ENCODE measurements at places on chromosomes 7 and 10.
A peak's percentile ranks its signal among the peaks of the same experiment; 100 is the strongest.

- no peak overlapping the region for H3K27ac ChIP-seq
- H3K4me1 ChIP-seq, result peaks cover 23% of the 10 kb centered on the region
- H3K4me3 ChIP-seq, result no peak overlapping the region
- DNase-seq, result no peak
- no peaks in the 10 kb centered on the region for H3K27me3 ChIP-seq
Measured at GRCh38 chr7:45193828-45194227, 36.2 kb downstream of the RAMP3 start.

DNA sequence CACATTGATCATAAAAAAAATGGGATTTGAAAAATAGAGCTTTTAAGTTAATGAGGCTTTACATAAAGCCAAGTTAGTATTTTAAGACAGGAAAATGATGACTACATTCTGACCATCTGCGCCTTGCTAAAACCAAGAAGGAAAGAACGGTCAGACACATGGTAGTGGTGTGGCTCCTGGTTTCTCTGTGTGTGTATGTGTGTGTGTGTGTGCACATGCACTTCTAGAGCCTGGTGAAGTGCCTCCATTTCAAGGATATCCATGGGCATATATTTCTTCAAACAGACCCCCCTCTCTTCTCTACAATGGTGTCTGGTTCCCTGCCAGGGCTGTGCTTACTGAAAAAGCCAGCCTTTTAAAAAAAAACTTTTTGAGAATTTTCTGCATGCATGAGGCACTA is 80.9 kb downstream of the FRMPD2 start:
- DNase-seq, result no peak
- H3K27me3 ChIP-seq, result no peaks in the 10 kb centered on the region
- no peaks in the 10 kb centered on the region for H3K36me3 ChIP-seq
- no peak overlapping the region for H3K27ac ChIP-seq

DNA sequence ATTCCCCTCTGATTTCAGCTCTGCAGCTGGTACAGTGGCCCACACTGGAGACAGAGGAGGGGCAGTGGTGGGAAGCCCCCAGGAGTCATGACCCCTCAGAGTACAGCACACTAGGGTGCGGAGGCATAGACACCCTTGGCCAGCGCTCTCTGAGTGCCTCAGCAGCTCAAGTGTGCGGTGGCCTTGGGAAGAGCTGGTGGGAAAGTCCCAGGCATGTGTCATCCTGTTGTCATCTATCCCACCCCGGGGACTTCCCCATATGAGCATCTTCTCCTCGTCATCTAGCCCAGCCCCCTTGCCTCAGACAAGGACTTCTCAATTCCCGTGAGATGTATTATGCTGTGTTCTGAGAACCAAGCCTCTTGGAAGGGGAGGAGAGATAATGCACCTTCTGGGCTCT is 15.6 kb upstream of the PPIF start:
- no peak for DNase-seq
- H3K4me1 ChIP-seq, result no peaks in the 10 kb centered on the region
- H3K36me3 ChIP-seq, result no peaks in the 10 kb centered on the region
- no peak overlapping the region for H3K4me3 ChIP-seq
- H3K27me3 ChIP-seq, result no peaks in the 10 kb centered on the region

DNA sequence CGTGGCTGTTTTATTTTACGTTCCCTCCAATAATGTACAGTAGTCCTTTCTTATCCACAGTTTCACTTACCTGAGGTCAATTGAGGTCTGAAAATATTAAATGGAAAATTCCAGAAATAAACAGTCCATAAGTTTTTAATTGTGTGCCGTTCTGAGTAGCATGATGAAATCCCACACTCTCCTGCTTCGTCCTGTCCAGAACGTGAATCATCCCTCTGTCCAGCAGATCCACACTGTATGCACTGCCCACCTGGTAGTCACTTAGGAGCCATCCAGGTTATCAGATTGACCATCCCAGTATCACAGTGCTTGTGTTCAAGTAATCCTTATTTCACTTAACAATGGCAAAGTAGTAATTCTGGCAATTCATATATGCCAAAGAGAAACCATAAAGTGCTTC is 46.3 kb downstream of the STARD3NL start:
- DNase-seq, result no peak
- H3K36me3 ChIP-seq, result peaks cover 20% of the 10 kb centered on the region
- H3K27ac ChIP-seq, result no peak overlapping the region
- H3K4me3 ChIP-seq, result no peak overlapping the region

GRCh38 chr7:100874300-100874576 is 665 bp upstream of the SRRT start:
- H3K27me3 ChIP-seq, result no peaks in the 10 kb centered on the region
- peak overlapping the region; percentile 92 for H3K27ac ChIP-seq
- peak overlapping the region; percentile 88 for H3K4me3 ChIP-seq
- H3K4me1 ChIP-seq, result peaks cover 45% of the 10 kb centered on the region

DNA sequence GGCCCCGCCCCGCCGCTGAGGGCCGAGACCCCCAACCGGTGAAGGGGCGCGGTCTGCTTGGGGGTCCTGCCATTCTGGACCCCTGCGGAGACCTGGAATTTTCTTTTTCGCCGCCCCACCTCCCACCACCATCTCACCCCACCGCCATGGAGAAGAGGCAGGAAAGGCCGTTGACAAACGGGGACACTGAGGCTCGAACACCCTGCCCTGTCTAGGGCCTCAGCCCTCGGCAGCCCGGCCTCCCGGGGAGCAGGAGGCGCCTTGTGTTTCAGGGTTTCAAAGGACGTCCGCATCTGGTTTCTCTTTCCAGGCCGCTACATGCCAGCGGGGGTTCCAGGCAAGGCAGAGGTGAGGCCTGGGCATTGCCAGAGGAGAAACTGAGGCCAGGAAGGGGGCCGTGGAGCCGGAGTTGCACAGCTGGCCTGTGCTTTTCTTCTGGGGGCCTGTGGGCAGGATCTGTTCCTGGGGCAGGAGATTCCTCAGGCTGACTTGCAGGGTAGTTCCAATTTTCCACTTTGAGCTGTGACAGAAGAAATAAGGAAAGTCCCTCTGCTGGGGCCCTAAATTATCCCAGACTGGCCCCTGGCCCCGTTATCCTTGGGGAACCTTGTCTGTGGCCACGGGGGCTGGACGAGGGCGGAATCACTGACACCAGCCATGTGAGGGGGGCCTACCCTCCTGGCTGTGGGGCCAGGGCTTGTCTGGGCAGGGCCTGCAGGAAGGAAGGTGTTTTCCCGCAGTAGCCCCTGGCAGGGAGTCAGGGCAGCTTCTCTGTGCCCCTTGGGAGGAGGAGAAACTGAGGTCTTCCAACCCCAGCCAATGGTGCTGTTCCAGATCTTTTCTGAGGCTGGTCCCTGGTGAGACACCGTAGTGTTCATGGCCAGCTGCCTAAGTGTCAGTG is 900 bp upstream of the MICALL2 start:
- no peaks in the 10 kb centered on the region for H3K27me3 ChIP-seq
- peak overlapping the region; percentile 66 for H3K27ac ChIP-seq
- no peaks in the 10 kb centered on the region for H3K36me3 ChIP-seq

- peaks cover 36% of the 10 kb centered on the region for H3K4me1 ChIP-seq
- no peak for DNase-seq
- no peak overlapping the region for H3K27ac ChIP-seq
- peak overlapping the region; percentile 95 for H3K4me3 ChIP-seq
Measured at GRCh38 chr7:30596014-30596641, 1.4 kb downstream of the GARS1 start.

DNA sequence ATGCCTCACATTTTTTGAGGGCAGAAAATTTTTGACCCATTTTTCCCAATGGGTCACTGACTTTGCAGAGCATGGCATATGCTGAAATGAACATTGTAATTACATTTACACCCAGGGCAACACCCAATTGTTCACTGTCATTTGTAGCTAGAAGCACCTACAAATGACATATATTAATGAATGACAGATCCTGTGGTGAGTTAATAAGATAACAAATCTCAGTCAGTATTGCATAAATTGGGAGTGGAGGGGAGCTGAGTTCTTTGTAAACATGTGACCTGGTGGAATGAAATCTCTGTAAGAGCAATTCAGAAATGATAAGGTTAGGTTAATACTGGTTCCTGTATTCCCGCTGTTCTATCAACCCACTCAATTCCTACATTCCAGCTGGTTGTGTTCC is 255.1 kb upstream of the LRRN3 start:
- H3K4me1 ChIP-seq, result peaks cover 6% of the 10 kb centered on the region
- H3K36me3 ChIP-seq, result no peaks in the 10 kb centered on the region
- H3K4me3 ChIP-seq, result no peak overlapping the region
- no peaks in the 10 kb centered on the region for H3K27me3 ChIP-seq

GRCh38 chr7:6221340-6222319 is 50.8 kb downstream of the CYTH3 start:
- H3K4me1 ChIP-seq, result peaks cover 65% of the 10 kb centered on the region
- no peaks in the 10 kb centered on the region for H3K36me3 ChIP-seq
- H3K27me3 ChIP-seq, result no peaks in the 10 kb centered on the region
- peak overlapping the region; percentile 34 for H3K27ac ChIP-seq

DNA sequence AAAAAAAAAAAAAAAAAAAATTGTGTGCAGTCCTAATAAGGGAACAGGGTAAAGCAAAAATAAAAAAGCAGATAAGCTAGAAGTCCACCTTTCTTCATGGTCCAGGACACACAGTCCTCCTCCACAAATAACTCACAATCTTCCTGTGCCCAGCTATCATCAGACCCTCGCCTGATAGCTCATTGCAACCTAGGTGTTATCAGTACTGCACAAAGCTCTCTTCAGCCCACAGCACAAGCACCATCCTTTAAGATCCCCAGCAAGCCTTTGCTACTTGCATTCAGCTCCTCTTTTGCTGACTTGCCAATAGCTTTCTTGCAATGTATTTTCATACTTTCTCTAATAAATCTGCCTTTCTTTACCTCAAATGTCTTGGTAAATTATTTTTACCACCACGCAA is 5.0 kb downstream of the NDUFA5 start:
- no peak for DNase-seq
- no peaks in the 10 kb centered on the region for H3K27me3 ChIP-seq
- peaks cover 52% of the 10 kb centered on the region for H3K36me3 ChIP-seq
- peaks cover 46% of the 10 kb centered on the region for H3K4me1 ChIP-seq

DNA sequence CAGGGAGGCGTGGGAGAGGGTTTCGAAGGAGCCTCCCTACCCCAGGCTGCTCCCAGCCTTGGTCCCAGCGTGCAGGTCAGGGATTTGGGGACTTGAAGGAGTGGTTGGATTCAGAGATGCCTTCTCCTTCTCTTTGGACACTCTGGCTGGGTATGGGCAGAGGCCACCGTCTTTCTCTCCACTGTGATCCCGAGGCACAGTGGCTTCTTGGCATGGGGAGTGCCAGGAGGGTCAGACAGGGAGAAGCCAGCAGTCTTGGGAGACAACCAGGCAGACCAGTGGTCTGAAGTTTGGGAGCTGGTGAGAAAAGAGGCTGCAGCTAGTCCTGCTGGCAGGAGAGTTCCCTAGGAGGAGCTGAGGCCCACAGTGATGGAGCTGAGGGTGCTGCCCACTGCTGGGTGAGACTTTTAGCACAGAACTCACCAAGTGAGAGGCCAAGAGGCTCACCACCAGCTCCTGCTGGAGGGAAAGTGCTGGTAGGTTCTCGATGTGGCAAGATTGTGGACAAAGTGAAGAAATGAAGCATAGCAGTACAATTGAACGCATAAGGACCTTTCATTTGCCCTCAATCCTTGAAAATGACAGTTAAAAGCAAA is 35.2 kb upstream of the WDFY4 start:
- no peak overlapping the region for H3K4me3 ChIP-seq
- no peaks in the 10 kb centered on the region for H3K4me1 ChIP-seq
- H3K36me3 ChIP-seq, result no peaks in the 10 kb centered on the region
- no peak for DNase-seq

DNA sequence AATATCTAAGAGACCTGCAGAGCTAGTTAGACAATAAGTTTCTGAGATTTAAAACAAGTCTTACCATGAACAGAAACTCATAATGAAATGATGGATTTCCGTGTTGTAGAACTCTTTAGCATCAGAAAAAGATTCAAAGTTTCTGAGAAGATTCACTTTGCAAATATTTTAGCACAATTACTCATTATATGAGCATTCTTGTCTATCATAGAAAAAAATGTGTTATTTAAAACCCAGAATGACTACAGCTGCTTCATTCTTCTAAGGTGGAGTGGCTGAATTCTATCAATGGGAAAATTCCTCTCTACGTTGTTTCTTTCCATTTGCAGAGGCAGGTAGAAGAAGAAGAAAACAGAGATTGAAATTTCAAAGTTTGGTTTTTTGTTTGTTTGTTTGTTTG is 21.0 kb upstream of the RALA start:
- no peak overlapping the region for H3K4me3 ChIP-seq
- peaks cover 17% of the 10 kb centered on the region for H3K4me1 ChIP-seq
- H3K36me3 ChIP-seq, result no peaks in the 10 kb centered on the region

- H3K27me3 ChIP-seq, result no peaks in the 10 kb centered on the region
- no peaks in the 10 kb centered on the region for H3K4me1 ChIP-seq
- H3K36me3 ChIP-seq, result no peaks in the 10 kb centered on the region
- H3K4me3 ChIP-seq, result no peak overlapping the region
- H3K27ac ChIP-seq, result no peak overlapping the region
Measured at GRCh38 chr7:121774563-121774962, 98.4 kb upstream of the PTPRZ1 start.

GRCh38 chr10:77827366-77827765 is 99.2 kb downstream of the DLG5 start:
- DNase-seq, result no peak
- no peak overlapping the region for H3K4me3 ChIP-seq
- H3K36me3 ChIP-seq, result no peaks in the 10 kb centered on the region
- H3K27ac ChIP-seq, result no peak overlapping the region
- no peaks in the 10 kb centered on the region for H3K4me1 ChIP-seq

- no peaks in the 10 kb centered on the region for H3K27me3 ChIP-seq
- H3K4me1 ChIP-seq, result peaks cover 21% of the 10 kb centered on the region
- no peak overlapping the region for H3K4me3 ChIP-seq
- DNase-seq, result peak; percentile 75
- no peak overlapping the region for H3K27ac ChIP-seq
- H3K36me3 ChIP-seq, result no peaks in the 10 kb centered on the region
Measured at GRCh38 chr10:91034494-91035159, 113.7 kb upstream of the ANKRD1 start.

- peaks cover 3% of the 10 kb centered on the region for H3K27me3 ChIP-seq
- H3K36me3 ChIP-seq, result no peaks in the 10 kb centered on the region
- H3K27ac ChIP-seq, result no peak overlapping the region
- H3K4me3 ChIP-seq, result no peak overlapping the region
Measured at GRCh38 chr7:94660006-94660405, 4.1 kb upstream of the SGCE start.

GRCh38 chr7:13226385-13226784 is 539.0 kb downstream of the ARL4A start:
- no peaks in the 10 kb centered on the region for H3K4me1 ChIP-seq
- no peak overlapping the region for H3K4me3 ChIP-seq
- no peak overlapping the region for H3K27ac ChIP-seq
- DNase-seq, result no peak
- no peaks in the 10 kb centered on the region for H3K36me3 ChIP-seq

DNA sequence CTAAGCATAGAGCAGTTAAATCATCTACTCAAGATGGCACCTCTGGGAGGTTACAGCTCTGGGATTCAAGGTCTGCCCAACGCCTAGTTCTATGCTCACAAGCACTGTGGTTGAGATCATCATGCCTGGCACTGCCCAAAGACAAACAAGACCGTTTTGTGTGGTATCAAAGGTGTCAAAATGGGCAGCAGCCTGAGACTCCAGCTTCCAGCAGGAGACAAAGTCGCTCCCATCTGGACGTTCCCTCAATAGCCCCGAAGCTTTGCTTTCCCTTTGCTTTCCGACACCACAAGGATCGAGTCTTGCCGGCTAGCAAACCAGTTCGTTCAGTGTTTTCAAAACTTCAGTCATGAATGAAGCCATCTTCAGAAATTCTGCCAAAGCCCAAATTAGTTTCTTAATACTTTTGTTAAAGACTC is 5.1 kb downstream of the HABP2 start:
- H3K27me3 ChIP-seq, result peaks cover 33% of the 10 kb centered on the region
- no peak overlapping the region for H3K4me3 ChIP-seq
- no peak overlapping the region for H3K27ac ChIP-seq
- H3K36me3 ChIP-seq, result no peaks in the 10 kb centered on the region

- no peaks in the 10 kb centered on the region for H3K4me1 ChIP-seq
- H3K36me3 ChIP-seq, result no peaks in the 10 kb centered on the region
- H3K27me3 ChIP-seq, result no peaks in the 10 kb centered on the region
- no peak overlapping the region for H3K4me3 ChIP-seq
Measured at GRCh38 chr7:110448918-110449317, 642.0 kb upstream of the LRRN3 start.

Measured in heart right ventricle (tissue), 16 donors.